ENCODE measurements at places on chromosomes 12 and 14. TPM values are rescaled to one million over a fixed set of nuclear protein-coding genes. Genes with fewer than 3 reads are reported as not detected.

- no peaks in the 10 kb centered on the region for H3K36me3 ChIP-seq
- peaks cover 23% of the 10 kb centered on the region for H3K27me3 ChIP-seq
- no peak for DNase-seq
- no peak overlapping the region for H3K27ac ChIP-seq
- peaks cover 3% of the 10 kb centered on the region for H3K4me1 ChIP-seq
Measured at GRCh38 chr14:106837870-106838269, 1311.5 kb downstream of the TMEM121 start.

DNA sequence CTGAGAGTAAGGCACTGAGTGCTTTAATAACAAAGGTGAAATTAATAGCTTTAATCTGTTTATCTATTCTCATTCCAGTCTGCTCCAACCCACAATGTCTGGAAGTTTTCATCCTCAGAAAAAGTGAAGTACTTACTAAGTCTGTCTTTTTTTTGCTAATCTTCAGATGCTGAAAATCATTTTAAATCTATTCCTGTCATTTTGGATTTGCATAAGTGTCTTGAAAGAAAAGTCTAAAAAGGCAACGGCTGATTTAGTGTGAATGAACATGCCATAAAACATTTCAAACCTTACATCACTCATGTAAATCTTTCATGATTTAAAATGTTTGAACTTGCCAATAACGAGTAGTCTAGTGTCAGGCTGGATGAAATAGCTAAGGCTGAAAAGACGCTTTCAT, 685.6 kb downstream of the RPS29 start:
- no peaks in the 10 kb centered on the region for H3K4me1 ChIP-seq
- DNase-seq, result no peak
- H3K27ac ChIP-seq, result no peak overlapping the region

- DNase-seq, result no peak
- no peak overlapping the region for H3K27ac ChIP-seq
- H3K4me1 ChIP-seq, result peaks cover 2% of the 10 kb centered on the region
- H3K27me3 ChIP-seq, result no peaks in the 10 kb centered on the region
Measured at GRCh38 chr12:132151766-132152410, 7.6 kb downstream of the NOC4L start.

Gene TAS2R20
- 2.2 TPM for total RNA-seq

Gene TRHDE
- total RNA-seq, result not detected

GRCh38 chr12:106433055-106433454, 75.5 kb downstream of the POLR3B start:
- H3K4me1 ChIP-seq, result no peaks in the 10 kb centered on the region
- no peak for DNase-seq
- H3K4me3 ChIP-seq, result no peak overlapping the region
- H3K27me3 ChIP-seq, result no peaks in the 10 kb centered on the region

GRCh38 chr12:69896653-69897381, 71.8 kb downstream of the MYRFL start:
- H3K4me3 ChIP-seq, result no peak overlapping the region
- H3K27ac ChIP-seq, result no peak overlapping the region
- H3K36me3 ChIP-seq, result no peaks in the 10 kb centered on the region
- no peak for DNase-seq
- no peaks in the 10 kb centered on the region for H3K27me3 ChIP-seq
- peaks cover 7% of the 10 kb centered on the region for H3K4me1 ChIP-seq

- no peaks in the 10 kb centered on the region for H3K27me3 ChIP-seq
- H3K4me3 ChIP-seq, result no peak overlapping the region
- no peak overlapping the region for H3K27ac ChIP-seq
- H3K4me1 ChIP-seq, result no peaks in the 10 kb centered on the region
- H3K36me3 ChIP-seq, result no peaks in the 10 kb centered on the region
Measured at GRCh38 chr12:33752854-33753253, 269.4 kb upstream of the ALG10 start.

GRCh38 chr12:46811185-46811584, 14.6 kb downstream of the SLC38A4 start:
- no peak overlapping the region for H3K27ac ChIP-seq
- peaks cover 17% of the 10 kb centered on the region for H3K27me3 ChIP-seq
- no peak overlapping the region for H3K4me3 ChIP-seq
